Activated CD8-positive, alpha-beta T cell treated with anti-CD3 and anti-CD28 coated beads for 36 hours (primary cell): ENCODE measurements at places on chromosomes 13 and 19. TPM values are rescaled to one million over a fixed set of nuclear protein-coding genes. Genes with fewer than 3 reads are reported as not detected.
A peak's percentile ranks its signal among the peaks of the same experiment; 100 is the strongest.

DNA sequence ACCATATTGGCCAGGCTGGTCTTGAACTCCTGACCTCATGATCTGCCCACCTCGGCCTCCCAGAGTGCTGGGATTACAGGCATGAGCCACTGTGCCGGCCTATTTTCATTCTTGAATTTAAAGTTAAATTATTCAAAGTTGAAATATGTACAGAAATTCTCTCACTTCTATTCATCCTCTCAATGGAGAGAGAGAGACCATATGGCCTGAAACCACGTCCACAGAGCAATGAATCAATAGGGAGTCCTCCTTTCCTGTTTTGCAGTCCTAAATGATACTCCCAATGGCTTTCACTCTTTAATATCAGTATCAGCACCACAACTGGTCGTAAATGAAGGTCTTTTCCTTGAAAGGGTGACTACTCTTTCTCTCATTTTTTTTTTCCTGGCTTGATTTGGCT lies 30.5 kb upstream of the KCTD4 start:
- no peak for DNase-seq

The PLVAP gene
- total RNA-seq, result not detected

The PEX11G gene
- 1.4 TPM for total RNA-seq

DNA sequence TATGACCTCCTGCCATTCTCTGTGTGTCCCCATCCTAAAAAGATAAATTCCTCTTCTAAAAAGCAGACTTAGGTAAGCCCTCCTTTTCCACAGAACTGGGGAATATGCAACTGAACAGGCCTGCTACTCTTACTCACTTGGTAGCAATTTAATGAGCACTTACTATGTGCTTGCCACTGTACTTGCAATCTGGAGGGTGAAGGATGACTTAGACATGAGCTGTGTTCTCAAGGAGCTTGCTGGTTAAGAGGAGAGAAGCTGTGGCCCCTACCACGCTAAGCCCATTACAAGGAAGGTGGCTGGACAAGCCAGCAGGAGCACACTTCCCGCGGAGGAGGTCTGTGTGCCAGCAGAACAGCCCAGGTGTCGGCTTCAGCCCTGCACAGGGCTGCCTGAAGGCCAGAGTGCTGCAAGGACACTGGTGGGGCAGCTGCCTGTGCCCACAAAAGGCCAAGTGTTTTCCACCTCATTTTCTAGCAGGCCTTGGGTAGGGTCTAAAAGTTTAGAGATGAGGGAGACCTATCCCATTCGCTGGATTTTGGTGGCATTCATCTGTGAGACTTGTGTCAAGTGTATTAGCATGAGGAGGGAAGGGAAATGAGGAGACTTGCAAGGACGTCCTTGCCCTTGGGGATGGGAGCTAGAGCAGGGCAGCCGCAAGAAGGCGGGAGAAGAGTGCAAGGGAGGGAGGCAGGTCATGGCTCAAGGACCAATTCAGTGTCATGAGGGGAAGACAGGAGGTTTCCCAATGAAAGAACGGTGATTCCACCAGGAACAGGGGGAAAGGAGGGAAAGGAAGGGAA lies 52.0 kb downstream of the COL4A1 start:
- DNase-seq, result no peak

- DNase-seq, result no peak
Observed at GRCh38 chr13:87128491-87128890, 542.7 kb upstream of the SLITRK5 start.

DNA sequence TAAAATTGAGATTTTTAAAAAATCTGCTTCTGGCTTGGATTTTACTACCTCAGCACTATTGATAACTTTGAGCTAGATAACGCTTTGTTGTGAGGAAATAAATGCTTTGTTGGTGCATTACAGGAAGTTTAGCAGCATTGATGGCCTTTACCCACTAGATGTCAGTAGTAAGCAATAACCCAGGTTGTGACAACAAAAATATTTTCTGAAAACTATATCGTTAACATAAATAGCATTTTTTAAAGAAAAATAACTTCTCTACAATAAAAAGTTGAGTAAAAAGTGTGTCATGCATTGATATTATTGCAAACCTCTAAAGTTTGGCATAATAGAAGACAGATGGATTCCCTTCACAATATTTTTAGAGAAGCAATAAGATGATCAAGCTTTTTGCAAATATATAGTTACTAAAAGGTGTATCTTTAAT lies 1246.5 kb downstream of the UQCRFS1 start:
- DNase-seq, result no peak

DNA sequence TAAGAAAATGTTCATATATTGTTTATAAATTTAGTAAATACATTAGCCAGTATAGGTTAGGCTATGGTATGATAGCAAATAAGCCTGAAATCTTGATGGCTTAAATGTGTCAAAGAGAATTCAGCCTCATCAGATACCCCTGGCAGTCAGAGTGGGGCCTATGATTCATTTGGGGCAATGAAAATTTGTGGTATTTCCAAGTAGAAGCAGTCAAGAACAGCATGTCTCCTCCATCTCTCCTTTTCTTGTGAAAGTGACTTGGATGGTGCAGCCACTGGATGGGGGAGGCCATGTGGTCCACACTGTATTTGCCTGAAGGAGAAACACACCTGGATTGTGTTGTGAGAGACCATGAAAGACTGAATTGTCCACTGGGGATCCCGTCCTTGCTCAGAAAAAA lies 82.7 kb downstream of the DLEU7 start:
- peak; percentile 22 for DNase-seq

DNA sequence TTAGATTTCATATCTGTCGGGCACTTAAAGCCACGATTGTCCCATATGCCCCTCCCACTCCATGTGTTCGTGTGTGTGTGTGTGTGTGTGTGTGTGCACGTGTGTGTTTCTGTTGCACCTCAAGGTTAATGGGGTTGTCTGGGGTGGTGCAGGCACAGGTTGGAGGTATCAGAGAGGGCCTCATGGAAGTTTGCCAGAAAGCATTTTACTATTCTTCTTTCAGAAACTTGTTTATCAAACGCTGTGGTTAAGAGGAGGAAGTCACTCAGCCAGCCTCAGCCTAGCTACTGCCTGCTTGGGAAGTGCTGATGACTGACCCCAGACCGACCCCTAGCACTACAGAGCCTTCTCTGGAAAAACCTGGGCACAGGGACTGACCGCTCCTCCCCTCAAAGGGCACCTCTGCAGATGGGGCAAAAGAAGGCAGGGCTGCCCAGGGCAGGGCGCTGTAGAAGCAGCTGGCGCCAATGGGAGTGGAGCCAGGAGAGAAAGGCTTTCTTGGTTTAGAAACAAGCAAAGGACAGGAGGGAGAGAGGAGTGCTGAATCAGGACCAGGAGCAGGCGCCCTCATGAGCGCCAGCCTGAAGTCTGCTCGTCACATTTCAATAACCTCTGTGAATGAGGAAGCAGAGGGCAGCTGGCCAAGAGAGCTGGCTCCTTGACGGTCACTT lies 3.9 kb downstream of the SIAH3 start:
- peak; percentile 43 for DNase-seq

DNA sequence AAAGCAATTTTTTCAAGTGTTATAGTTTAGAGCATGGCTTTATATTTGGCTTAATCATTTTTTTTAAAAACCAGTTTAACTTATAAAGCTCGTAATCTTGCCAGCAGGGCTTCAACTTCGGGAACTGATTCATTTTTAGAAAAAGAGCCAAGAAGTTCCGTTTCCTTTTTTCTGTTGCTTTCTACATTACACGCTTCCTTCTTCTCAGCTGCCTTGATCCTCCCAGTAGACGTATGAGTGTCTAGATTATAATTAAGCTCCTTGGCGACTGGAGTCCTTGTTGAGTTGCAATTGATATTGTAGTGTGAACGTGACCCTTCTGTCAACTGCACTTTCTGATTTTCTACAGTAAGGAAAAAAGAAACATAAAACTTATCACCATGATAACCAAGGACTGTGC lies 497.2 kb downstream of the DIAPH3 start:
- no peak for DNase-seq

DNA sequence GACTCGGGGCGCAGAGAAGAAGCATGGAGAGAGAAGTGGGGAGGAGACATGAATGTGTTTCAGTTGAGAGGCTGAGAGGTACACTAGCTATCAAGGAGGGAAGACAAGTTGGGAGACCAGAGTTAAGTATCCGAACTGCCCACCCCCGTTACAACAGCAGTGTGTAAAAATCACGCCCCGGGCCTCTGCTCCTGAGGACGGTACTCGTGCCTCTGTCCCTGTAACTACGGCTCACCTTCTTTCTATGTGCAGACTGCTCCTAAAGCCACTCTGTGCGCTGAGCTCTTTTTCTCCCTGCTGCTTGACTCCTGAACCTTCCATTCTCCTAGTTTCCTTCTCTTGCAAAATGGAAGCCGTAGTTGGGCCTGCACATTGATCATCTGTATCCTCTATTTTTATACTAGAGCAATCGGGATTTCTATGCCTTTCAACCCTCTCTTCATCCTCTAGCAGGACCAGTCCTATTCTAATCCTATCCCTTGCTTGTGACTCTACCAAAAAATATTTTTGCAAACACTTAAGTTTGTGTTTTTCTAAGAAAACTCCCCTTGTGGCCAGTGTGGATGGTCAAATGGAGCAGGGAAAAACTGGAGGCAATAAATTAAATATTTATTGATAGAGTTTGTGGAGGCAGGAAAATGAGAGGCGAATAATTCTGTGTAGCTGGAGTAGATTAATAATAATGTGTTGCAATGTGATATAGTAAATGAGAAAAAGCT lies 569 bp downstream of the POLR1D start:
- peak; percentile 28 for DNase-seq

DNA sequence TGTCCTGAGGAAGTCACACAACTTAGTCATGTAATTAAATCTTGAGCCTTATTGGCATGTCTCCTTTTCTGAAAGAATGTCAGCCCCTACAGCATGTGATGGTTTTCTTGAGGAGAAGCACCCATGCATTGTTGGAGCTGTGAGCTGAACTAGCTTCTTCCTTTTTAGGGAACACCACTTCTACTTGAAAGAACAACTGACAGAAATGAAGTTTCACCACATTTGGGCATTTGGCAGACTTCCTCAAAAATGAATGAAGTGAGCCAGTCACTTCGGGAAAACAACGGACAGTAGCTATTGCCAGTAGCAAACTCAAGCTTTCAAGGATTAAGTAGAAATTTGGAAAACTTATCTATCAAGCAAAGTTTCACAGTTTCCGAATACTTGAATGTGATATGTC lies 1351.3 kb downstream of the EFNB2 start:
- DNase-seq, result no peak

GRCh38 chr19:43662487-43662886 lies 7.5 kb downstream of the PLAUR start:
- DNase-seq, result no peak

The ZNF729 gene
- total RNA-seq, result not detected

The ADAT3 gene
- total RNA-seq, result 6.7 TPM

DNA sequence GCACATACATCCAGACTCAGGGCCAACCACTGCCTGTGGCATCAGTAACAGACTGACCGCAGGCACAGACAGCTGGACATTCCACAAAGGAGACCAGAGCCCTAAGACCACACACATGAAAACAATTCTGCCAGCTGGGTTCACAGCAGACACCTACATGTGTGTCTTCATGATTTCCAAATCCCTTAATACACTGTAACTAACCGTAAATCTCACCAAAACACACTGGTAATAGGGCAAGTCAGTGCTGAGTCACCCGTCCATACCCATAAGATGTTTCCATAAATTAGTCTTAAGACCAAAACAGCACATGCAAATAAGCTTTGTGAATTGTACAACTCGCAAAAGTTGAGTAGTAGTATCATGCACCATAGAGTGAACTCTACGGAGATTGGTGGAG lies 65.4 kb downstream of the TUBGCP3 start:
- no peak for DNase-seq

- DNase-seq, result no peak
Observed at GRCh38 chr19:40601134-40601974, at the start of gene LTBP4. LTBP4 (plus strand) TSS chr19:40601369; CDS start chr19:40601388, 19 bp downstream.

DNA sequence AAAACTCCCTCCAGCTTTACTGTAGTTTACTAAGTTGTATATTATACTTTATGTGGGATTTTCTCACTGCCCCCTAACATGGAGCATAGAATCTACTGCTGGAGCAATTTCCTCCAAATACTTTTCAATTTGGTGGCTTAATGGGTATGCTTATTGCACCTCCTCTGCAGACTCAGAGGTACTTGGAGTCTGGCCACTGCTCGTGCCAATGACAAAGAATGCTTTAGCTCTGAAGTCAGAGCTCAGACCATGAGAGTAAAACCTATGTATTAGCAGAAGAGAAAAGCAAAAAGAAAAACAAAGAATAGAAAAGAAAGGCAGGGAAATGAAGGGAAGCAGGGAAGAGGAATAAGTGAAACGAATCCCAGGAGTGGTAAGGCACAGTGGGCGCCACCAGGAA lies 71.9 kb downstream of the SUCLA2 start:
- DNase-seq, result no peak

The IGFL2 gene
- not detected for total RNA-seq

GRCh38 chr19:7500811-7501450 lies 12.1 kb upstream of the PEX11G start:
- DNase-seq, result peak; percentile 74

The SYT3 gene
- total RNA-seq, result not detected

DNA sequence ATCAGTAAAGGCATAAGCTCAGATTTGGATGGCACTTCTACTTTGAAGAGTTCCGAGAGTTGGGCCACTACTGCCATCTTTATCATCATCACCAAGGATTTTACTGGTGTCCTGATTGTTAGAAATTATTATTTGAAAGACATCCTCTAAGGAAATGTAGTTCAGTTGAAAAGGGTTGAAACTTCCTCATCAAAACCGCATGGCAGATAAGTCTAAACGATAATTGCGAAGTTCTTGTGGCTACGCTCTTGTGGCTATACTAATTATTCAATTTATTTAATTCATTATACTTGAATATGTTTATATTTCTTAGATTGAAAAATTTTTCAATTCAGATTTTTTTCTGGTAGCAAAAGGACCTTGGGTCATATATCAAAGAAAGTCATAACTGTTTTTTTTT lies 22.4 kb downstream of the TNFRSF19 start:
- no peak for DNase-seq

DNA sequence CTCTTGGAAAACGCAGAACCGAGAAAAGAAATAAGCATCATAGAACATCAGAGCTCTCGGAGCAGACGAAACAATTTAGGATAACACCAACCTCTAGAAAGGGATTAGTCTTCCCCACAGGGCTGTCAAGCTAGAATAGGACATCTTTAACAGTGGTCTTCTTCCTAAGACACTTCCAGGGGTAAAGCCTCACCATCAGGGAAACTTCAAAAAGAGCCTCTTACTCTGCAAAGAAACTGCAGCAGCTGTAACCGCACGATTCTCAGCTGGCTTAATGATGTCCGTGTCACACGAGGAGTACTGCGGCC lies 642 bp downstream of the ZNF571 start:
- no peak for DNase-seq

- no peak for DNase-seq
Observed at GRCh38 chr13:20116213-20116612, 44.6 kb downstream of the GJA3 start.

DNA sequence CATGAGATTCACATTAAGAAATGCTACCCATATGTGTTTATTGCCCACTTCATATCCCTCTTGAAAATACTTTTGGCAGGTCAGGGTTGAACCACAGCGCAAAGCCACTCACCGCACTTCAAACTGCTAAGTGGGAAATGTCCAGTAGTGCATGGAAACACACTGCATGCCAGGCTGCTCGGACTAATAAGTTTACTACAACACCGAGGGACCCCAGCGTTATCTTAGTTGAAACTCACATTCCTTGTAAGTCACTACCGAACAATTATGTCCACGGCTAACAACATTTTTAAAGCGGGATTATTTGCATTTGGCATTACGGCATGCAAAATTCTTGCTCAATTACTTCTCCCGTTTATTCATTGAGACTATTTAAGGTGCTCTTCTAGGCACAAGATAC lies 4.0 kb downstream of the BRD4 start:
- no peak for DNase-seq
